SK-N-SH (cell line): ENCODE measurements at places on chromosomes 6 and 20. TPM values are rescaled to one million over a fixed set of nuclear protein-coding genes. Genes with fewer than 3 reads are reported as not detected.

DNA sequence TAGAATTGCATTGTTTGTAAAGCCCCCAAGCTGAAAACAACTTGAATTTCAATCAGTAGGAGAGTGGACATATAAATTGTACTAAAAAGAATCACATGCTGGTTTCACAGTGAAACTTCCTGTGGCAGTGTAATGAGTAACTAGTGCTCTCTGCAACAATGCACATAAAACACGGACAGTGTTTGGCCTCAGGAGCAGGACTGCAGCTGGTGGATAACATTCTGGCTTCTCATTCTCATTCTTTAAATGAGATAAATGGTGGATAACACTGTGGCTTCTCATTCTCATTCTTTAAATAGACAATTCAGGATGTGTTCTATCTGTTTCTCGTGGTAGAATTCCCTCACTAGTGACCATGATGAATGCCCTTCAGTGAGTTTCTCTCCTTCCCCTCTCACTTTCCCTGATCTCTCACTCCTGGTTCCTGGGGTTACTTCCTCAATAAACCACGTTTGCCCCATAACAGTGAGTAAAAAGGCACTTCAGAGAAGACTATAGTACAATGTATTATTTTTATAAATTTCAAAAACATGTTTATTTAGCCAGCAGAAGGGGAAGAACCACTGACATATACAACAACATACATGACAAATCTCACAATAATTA, 59.9 kb downstream of the SLC22A2 start:
- no peaks in the 10 kb centered on the region for H3K36me3 ChIP-seq
- H3K27ac ChIP-seq = no peak overlapping the region
- DNase-seq = no peak
- no peak overlapping the region for H3K4me3 ChIP-seq
- no peaks in the 10 kb centered on the region for H3K4me1 ChIP-seq
- H3K27me3 ChIP-seq = no peaks in the 10 kb centered on the region; the same call in 1 of the 2 replicates

GRCh38 chr20:63191400-63191799, 24.5 kb downstream of the YTHDF1 start:
- H3K4me1 ChIP-seq = no peaks in the 10 kb centered on the region
- H3K27ac ChIP-seq = no peak overlapping the region
- no peak for DNase-seq
- no peaks in the 10 kb centered on the region for H3K27me3 ChIP-seq
- no peak overlapping the region for H3K4me3 ChIP-seq
- peaks cover 13% of the 10 kb centered on the region for H3K36me3 ChIP-seq

DNA sequence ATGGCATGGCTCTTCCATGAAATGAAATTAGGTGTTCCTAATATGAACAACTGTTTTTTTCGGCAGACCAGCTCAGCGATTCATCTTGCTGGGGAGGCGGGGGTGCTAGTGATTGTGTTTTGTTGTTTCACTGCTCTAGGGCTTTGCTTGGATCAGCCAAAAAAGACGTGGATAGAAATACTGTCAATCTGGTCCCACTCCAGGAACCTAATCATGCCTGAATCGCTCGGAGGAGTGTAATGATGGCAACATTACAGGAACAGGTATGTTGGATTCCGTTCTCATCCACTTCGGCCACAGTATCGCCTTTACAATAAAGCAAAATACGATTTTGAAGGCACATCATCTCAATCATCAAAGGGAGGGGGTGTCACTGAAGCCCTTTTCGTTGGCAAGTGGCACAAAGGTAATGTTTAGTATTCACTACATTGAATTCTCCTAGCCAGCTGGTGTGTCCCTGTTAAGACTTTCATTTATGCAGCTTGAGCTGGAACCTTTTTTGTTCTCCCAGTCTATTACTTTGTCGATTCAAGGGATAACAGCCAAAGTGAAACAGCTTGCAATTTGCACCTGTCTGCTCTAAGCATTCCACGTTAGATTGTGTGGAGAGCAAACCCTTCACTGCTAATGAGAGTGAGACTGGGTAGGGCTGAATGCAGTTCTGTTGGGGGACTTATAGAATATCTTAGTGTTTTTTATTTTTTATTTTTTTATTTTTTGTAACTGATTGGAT, 477.7 kb downstream of the TFAP2A start:
- no peaks in the 10 kb centered on the region for H3K4me1 ChIP-seq
- no peak overlapping the region for H3K4me3 ChIP-seq
- H3K27me3 ChIP-seq = peaks cover 17% of the 10 kb centered on the region; the same call in 1 of the 2 replicates
- no peaks in the 10 kb centered on the region for H3K36me3 ChIP-seq

Gene SLC17A1
- polyA plus RNA-seq = not detected in 2 replicates

Gene OLIG3
- polyA plus RNA-seq = not detected in 2 replicates

Gene RIN2
- polyA plus RNA-seq = 6.3 and 6.8 TPM in 2 replicates

Gene C2
- 0.15 and 0.43 TPM in 2 replicates for polyA plus RNA-seq
